ENCODE measurements at places on chromosomes 1 and 21.
A peak's percentile ranks its signal among the peaks of the same experiment; 100 is the strongest.

- no peak overlapping the region for H3K4me3 ChIP-seq
- no peak overlapping the region for H3K27ac ChIP-seq
- H3K27me3 ChIP-seq: no peaks in the 10 kb centered on the region
- no peak for DNase-seq
Observed at GRCh38 chr1:38611664-38612211, 247.8 kb downstream of the RRAGC start.

DNA sequence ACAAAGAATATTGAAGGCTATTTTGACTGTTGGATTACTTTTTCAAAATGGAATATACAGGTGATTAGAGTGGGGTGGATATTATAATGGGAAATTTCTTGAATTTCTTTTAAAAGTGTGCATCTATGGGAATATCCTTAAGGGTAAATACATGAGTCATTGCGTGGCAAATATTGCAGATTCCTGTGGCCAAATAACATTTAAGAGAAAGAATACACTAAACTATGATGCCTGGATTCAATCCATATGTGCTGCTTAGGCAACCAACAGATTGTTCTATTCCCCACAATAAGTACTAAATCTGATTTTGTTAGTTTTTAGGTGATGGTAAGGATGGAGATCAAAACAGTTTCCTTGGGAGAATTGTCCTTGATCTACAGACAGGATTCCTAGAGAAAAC, 119.5 kb downstream of the HMCN1 start:
- no peaks in the 10 kb centered on the region for H3K36me3 ChIP-seq
- H3K4me1 ChIP-seq: no peaks in the 10 kb centered on the region
- no peak overlapping the region for H3K4me3 ChIP-seq
- DNase-seq: no peak
- no peak overlapping the region for H3K27ac ChIP-seq

- no peak overlapping the region for H3K4me3 ChIP-seq
- H3K27me3 ChIP-seq: no peaks in the 10 kb centered on the region
- no peak overlapping the region for H3K27ac ChIP-seq
- H3K36me3 ChIP-seq: no peaks in the 10 kb centered on the region
- no peak for DNase-seq
Observed at GRCh38 chr1:37246631-37247030, 212.3 kb upstream of the GRIK3 start.

- DNase-seq: no peak
- H3K27me3 ChIP-seq: no peaks in the 10 kb centered on the region
- peaks cover 6% of the 10 kb centered on the region for H3K36me3 ChIP-seq
- H3K4me3 ChIP-seq: no peak overlapping the region
- no peak overlapping the region for H3K27ac ChIP-seq
- peaks cover 51% of the 10 kb centered on the region for H3K4me1 ChIP-seq
Observed at GRCh38 chr1:12447849-12448312, 170.1 kb downstream of the DHRS3 start.

GRCh38 chr1:154998818-154999570, 3.6 kb upstream of the ZBTB7B start:
- H3K4me1 ChIP-seq: peaks cover 51% of the 10 kb centered on the region
- no peak for DNase-seq
- peak overlapping the region; percentile 73 for H3K4me3 ChIP-seq
- H3K27me3 ChIP-seq: no peaks in the 10 kb centered on the region

DNA sequence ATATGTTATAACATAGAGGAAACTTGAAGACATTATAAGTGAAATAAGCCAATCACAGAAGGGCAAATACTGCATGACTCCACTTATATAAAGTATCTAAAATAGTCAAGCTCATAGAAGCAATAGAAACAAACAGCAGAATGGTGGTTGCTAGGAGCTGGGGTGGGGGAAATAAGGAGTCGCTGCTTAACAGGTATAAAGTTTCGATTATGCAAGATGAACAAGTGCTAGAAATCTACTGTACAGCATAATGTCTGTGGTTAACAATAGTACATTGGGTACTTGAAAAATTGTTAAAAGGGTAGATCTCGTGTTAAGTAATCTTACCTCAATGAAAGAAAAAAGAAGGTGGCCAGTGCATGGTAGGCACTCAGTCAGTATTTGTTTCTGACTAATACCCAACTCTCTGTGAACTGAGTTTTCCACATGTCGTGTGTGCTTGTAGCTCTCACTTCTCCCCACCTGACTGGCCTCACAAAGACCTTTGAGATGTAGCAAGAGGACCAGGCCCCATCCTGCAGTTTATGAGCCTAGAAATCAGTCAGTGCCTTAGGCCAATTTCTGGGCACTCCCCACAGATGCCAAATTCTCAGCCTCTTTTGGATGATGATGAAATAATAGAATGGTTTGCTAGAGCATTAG, 14.7 kb upstream of the SPRR5 start:
- no peak overlapping the region for H3K27ac ChIP-seq
- H3K4me3 ChIP-seq: no peak overlapping the region
- no peaks in the 10 kb centered on the region for H3K36me3 ChIP-seq
- no peak for DNase-seq
- H3K27me3 ChIP-seq: peaks cover 8% of the 10 kb centered on the region
- no peaks in the 10 kb centered on the region for H3K4me1 ChIP-seq

DNA sequence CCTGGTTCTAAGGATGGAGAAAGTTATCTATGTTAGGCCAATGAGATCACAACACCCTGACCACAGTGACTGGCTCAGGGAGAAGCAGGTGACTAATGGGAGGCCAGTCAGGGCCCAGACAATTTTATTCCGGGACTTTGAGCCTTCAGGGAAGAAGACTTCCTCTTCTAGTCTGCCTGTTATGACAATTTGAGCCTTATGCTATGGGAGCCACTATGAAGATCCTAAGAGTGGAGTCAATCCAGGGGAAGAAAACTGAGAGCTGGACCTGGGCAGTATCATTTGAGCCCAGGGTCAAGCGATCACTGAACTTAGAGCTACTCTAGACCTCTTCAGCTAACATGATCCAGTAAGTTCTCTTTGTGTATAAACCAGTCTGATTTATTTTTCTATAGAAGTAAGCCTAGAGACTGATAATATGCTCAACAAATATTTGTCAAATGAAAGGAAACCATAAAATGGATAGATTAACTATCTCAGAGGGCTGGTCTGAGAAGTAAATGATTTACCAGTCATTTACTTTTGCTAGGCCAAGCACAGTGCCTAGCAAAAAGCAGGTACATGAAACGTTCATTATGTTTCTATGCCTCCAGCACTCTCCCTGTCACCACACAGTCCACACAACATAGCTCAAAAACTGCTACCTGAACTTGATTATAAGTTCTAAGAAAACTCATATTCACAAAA, 4.2 kb upstream of the C1orf141 start:
- H3K27me3 ChIP-seq: peaks cover 3% of the 10 kb centered on the region
- peaks cover 10% of the 10 kb centered on the region for H3K4me1 ChIP-seq
- no peak overlapping the region for H3K27ac ChIP-seq
- no peak for DNase-seq

- no peaks in the 10 kb centered on the region for H3K4me1 ChIP-seq
- no peaks in the 10 kb centered on the region for H3K36me3 ChIP-seq
- no peak overlapping the region for H3K27ac ChIP-seq
- H3K27me3 ChIP-seq: peaks cover 19% of the 10 kb centered on the region
Observed at GRCh38 chr1:29473161-29473855, 237.0 kb downstream of the PTPRU start.

DNA sequence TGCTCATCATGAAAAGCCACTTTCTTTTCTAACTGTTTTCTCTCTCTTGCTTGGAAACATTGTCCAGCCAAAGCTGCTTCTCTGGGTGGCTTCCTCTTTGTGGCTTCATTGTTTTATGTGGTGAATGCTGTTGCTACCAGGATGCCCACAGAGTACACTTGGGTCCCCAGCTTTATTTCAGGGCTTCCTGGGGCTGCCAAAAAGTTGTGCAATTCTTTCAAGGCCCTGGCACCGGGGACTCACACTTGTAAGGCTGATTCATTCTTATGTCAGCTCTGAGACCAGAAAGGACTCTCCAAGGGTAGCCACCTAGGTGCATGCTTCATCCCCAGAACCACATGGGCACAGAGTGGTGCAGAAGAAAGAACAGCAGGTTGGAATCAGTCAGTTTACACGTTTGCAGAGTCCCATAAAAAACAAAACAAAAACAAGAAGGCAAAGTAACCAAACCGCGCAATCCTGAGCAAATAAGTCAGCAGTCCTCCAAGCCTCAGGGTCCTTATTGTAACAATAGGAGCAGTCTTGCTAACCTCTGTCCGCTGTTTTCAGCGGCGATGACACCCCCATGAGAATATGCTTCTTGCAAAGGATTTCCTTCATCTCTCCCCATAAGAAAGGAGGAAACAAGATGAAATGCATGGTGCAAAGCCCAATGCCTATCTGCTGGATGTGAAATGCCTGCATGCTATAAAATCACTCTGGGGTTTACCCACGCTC, 89.9 kb upstream of the SSX2IP start:
- no peaks in the 10 kb centered on the region for H3K36me3 ChIP-seq
- no peak overlapping the region for H3K4me3 ChIP-seq
- DNase-seq: peak; percentile 37
- no peak overlapping the region for H3K27ac ChIP-seq
- H3K4me1 ChIP-seq: peaks cover 20% of the 10 kb centered on the region

DNA sequence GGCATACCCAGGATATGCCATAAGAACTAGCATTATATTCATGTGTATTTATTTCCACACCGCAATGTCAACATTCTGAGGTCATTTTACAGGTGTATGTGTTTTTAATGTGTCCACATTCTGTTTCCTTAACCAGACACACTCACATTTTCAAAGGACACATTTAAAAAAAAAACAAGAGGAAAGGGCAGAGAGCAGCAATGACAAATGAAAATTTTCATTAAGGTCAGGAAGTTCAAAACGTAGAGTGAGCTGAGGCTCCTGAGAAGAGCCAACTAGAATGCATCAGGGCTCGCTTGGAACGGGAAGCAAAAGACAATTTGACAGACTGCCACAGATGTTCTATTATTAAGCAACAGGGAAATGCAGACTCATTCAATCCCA, 4.8 kb upstream of the GNPAT start:
- DNase-seq: no peak
- H3K27ac ChIP-seq: no peak overlapping the region
- no peak overlapping the region for H3K4me3 ChIP-seq

DNA sequence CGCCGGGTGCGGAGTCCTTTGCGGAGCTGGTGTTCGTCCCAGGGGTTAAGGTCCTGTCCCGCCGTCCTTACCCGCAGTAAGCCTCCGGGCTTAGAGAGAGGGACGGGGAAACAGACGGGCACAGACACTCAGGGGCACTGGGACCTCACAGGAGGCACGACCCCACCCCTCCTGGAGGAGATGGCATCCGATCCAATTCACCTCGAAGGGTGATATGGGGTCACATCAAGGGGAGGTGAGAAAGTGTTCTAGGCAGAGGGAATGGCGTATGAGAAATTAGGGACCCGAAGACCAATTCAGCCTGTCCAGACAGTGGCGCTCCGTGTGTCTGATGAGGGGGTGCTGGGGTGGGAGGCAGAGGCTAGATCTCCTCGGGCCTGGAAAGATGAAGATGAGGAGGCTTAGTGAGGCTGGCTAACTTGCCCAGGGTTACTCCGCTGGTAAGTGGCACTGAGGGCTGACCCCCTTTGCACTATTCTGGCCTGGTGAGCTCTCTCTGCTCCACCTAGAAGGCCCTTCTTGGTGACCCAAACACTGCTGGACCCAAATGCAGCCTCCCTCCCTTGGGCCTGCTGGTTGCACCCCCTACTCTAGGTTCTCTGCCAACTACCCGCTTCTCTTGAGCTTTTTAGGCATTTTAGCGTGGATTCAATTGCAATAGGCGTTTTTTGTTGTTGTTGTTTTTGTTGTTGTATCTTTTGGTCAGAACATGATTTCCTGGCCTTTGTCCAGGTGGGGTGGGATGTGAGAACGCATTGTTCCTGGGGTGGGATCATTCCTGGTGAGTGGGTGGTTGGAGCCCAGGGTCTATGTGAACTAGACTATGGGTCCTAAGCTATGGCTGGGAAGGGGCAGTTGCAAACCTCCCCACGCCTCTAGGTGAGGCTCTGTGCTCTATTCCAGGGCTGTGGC, 12.3 kb downstream of the BTBD19 start:
- H3K4me3 ChIP-seq: peak overlapping the region; percentile 65
- no peak for DNase-seq
- H3K27me3 ChIP-seq: no peaks in the 10 kb centered on the region
- H3K4me1 ChIP-seq: peaks cover 28% of the 10 kb centered on the region

DNA sequence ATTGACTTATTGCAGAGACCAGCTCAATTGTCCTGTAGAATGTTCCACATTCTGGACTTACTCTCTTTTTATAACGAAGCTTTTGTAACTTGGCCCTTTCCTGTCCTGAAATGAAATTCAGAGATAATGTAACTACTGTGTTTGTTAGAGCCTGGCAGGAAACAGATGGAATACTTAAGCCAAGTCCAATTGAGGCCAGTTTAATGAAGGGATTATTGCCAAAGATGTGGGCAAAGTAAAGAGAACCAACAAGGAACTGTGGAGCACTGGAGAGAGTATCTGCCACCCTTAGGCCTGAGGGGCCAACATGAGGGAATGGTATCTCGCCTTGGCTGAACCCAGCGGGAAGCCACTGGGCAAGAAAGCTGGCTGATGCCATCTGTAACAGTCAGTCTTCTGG, 32.9 kb downstream of the MFSD2A start:
- no peak overlapping the region for H3K4me3 ChIP-seq
- H3K27ac ChIP-seq: no peak overlapping the region
- peaks cover 4% of the 10 kb centered on the region for H3K4me1 ChIP-seq
- DNase-seq: no peak

- no peaks in the 10 kb centered on the region for H3K4me1 ChIP-seq
- no peak overlapping the region for H3K4me3 ChIP-seq
- DNase-seq: no peak
Observed at GRCh38 chr1:77594366-77595112, 87.9 kb downstream of the ZZZ3 start.

GRCh38 chr1:226148121-226148648, 38.4 kb downstream of the ACBD3 start:
- no peaks in the 10 kb centered on the region for H3K4me1 ChIP-seq
- H3K36me3 ChIP-seq: peaks cover 59% of the 10 kb centered on the region
- no peak overlapping the region for H3K4me3 ChIP-seq
- DNase-seq: no peak
- no peak overlapping the region for H3K27ac ChIP-seq

- no peak overlapping the region for H3K27ac ChIP-seq
- no peak overlapping the region for H3K4me3 ChIP-seq
- peaks cover 2% of the 10 kb centered on the region for H3K27me3 ChIP-seq
- H3K36me3 ChIP-seq: no peaks in the 10 kb centered on the region
- H3K4me1 ChIP-seq: no peaks in the 10 kb centered on the region
- DNase-seq: no peak
Observed at GRCh38 chr21:38173276-38174035, 83.3 kb upstream of the KCNJ15 start.

GRCh38 chr1:161706113-161706481, 932 bp upstream of the FCRLA start:
- H3K4me1 ChIP-seq: no peaks in the 10 kb centered on the region
- no peaks in the 10 kb centered on the region for H3K27me3 ChIP-seq
- no peak overlapping the region for H3K4me3 ChIP-seq
- DNase-seq: no peak

Data from CD4-positive, alpha-beta T cell (primary cell).